ENCODE measurements at places on chromosomes 5 and 9.

DNA sequence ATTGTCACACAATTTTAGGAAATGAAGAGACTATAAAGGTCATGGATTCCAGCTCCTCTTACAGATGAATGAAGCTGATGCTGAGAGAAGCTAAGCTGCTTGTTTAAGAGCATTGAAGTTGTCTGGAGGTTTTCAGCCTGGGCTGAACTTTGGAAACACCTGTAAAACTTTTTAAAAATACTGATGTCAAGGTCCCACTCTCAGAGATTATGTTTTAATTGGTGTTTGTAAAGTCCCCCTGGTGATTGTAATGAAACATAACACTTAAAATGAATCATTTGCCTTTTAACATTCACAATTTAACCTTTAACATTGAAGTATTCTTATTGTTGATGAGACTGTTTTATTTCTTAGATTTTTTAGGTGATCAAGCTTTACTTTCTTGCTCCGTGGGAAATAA, 16.4 kb downstream of the RAD23B start:
- DNase-seq = no peak

- no peak for DNase-seq
Observed at GRCh38 chr5:152534641-152535040, 129.6 kb upstream of the NMUR2 start.

DNA sequence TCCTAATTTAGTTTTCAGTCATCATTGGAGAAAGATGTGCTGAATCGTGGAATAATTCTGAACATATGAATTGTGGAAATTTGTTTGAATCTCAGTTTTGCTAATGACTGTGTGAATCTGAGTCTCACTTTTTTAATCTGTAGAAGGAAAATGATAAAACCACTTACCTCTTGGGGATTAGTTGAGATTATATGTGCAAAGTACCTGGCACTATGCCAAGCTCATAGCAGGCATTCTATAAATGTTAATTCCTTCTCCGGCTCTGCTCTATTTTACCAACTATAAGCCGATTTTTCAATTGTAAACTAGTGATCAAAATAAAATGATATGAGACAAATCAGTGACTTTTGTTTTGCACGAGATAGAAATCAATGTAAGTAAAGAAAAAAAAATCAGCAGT, 290.8 kb downstream of the TRPM3 start:
- no peak for DNase-seq

GRCh38 chr9:92042260-92042659, 73.0 kb downstream of the SPTLC1 start:
- DNase-seq = no peak

DNA sequence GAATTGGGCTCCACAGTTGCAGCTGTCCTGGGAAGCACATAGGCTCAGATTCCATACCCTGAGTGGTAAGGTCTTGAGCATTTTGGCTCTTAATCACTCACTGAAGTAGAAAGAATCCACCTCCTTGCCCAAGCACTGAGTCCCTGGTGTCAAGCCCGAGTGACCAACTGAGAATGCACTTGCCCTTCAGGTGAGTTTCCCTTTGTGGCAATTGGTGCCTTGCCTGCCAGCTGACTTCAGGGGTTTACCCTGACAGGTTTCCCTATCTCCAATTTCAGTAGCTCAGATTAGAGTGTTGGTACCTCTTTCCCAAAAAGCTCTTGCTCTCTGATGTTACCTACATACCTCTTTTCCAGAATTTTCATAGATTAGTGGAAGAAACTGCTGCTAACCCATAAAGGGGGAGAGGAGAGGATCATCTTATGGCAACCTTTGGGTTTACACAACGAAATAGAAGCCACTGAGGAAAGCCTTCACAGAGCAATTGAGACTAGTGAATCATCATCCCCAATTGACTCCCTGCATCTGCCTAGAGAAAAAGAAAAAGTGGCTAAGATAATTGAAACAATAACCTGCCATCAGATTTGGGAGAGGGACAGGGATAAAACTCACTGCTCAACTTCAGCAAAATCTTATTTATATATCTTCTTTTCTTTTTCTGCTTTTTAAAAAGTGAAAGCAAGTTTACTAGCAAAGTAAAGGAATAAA, 48.6 kb downstream of the CCL28 start:
- no peak for DNase-seq

DNA sequence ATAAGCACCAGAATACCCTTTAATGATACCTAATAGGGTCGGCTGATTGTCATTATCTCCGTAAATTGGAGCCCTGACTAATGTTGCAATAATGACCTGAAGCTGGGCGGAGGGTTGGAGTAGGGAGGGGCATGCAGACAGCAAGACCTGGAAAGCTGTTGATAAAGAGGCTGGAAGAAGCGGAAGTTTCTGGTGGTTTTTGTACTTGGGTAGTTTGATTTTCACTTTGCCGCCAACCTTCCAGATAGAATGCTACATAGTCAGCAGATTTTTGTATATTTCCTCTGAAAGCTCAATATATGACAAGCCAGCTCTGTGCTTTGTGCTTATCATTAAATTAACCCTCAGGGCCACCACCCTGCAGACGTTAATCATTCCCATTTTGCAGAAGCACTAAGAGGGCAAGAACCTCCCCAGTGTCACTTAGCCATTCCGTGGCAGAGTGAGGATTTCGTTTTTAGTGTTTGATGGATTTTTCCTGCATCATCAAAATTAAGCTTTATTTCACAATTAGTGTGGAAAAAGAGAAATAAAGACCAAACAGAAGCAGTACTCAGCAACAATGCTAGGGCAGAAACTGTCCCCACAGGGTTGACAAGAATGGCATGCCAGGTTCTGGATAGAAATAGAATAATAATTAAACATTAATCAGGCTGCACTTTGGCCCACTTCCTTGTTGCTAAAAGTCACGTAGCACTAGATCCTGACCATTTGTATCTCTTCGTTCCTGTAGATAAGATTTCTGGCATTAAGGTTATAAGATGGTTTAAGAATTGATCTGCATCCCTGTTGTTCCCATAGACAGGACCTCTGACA, 34.7 kb downstream of the DIRAS2 start:
- no peak for DNase-seq

GRCh38 chr9:135602789-135603481, 36.4 kb downstream of the GLT6D1 start:
- DNase-seq = peak; percentile 36

DNA sequence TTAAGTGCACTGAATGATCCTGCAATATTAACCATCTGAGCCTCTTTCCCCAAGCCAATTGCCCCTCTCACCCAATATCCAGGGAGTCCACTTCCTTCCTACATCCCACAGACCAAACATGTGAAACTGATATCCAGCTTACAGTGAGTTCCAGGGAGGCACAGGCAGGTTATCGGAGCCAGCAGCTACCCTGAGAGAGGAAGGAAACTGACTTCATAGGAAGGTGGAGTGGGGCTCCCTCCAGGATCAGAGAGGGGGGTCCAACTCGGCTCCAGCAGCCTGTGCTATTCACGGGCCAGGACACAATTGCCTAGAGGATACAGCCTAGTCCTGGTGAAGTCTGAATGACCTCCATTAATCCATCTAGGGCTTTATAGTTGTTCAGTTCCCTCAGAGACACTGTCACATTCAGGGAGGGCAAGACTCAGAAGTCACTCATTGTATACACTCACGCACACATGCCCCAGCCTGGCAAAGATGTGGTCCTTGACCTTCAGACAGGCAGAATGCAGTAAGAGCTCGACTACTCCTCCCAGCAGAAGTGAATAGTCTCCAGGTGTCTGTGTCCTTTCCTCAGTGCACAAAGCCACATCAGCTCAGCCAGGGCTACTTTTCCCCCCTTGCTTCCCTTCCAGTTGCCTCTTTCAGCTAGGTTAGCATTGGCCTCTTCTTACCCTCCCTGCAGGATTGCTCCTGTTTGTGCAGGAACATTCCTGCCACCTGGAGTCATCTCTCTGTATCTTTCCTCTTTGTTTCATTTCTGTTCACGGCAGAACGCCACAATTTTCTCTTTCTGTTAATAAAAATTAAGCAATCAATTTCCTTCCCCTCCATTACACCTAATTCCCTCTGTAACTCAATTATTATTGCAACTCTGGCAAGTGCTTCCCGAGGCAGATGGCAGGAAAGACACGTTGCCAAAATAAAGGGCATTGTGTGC, 501.7 kb downstream of the ARHGEF28 start:
- DNase-seq = no peak

- DNase-seq = no peak
Observed at GRCh38 chr5:59116231-59116865, 533.5 kb downstream of the RAB3C start.

DNA sequence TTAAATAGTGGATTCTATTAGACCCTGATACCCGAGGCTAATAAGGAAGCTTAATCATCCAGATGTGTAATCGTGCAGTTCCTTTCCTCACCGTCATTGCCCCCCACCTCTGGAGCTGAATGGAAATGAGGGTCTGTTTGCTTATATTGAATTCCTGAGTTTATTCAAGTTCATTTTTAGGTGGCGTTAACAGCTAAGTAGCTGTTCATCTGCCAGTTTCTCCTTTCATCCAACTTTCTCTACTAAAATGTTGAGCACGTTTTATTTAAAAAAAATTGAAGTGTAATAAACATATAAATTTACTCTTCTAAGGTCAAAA, 291.0 kb downstream of the DOCK8 start:
- no peak for DNase-seq
